Caudate nucleus (tissue), 63 donors: ENCODE measurements at places on chromosomes 12 and 14.
A peak's percentile ranks its signal among the peaks of the same experiment; 100 is the strongest.

- no peak for DNase-seq
Measured at GRCh38 chr14:106291626-106292025, 765.2 kb downstream of the TMEM121 start.

- no peak for DNase-seq
Measured at GRCh38 chr14:104999361-104999760, 13.8 kb downstream of the CLBA1 start.

DNA sequence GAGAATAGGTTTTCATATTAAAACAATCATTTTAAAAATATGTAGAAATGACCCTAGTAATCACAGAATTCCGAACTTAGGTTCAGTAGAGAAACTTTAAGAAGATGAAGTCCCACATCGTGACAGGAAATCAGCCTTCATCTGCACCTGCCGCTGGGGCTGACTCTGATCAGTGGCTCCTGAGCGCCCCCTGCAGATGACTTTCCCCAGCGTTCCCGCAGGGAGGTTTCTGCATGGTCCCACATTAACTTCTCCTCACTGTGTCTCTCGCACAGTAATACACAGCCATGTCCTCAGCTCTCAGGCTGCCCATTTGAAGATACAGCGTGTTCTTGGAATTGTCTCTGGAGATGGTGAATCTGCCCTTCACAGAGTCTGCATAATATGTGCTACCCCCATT lies 1131.1 kb downstream of the TMEM121 start:
- DNase-seq: no peak

- no peak for DNase-seq
Measured at GRCh38 chr12:52090291-52090690, 10.8 kb downstream of the SMIM41 start.

- DNase-seq: no peak
Measured at GRCh38 chr12:51013441-51013840, 12.7 kb downstream of the SLC11A2 start.

DNA sequence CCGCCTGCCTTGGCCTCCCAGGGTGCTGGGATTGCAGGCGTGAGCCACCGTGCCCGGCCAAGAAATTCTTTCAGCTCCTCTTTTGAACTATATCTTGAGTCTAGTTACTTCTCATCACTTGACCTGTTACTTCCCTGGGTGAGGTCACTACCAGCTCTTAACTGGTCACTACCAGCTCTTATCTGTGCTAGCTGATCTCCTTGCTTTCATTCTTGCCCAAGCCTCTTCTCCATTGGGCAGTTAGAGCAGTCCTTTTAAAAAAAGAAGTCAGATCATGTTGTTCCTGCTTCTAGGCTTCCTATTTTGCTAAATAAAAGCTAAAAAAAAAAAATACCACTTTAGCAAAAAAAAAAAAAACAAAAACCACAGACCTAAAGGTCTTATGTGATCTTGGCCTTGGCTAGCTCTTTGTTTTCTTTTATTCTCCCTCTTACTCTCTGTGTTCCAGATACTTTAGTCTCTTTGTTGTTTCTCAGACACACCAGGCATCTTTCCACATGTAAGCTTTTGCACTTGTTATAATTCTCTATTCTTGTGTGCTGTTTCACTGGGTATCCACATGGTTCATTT lies 63.5 kb downstream of the RAD51B start:
- no peak for DNase-seq

DNA sequence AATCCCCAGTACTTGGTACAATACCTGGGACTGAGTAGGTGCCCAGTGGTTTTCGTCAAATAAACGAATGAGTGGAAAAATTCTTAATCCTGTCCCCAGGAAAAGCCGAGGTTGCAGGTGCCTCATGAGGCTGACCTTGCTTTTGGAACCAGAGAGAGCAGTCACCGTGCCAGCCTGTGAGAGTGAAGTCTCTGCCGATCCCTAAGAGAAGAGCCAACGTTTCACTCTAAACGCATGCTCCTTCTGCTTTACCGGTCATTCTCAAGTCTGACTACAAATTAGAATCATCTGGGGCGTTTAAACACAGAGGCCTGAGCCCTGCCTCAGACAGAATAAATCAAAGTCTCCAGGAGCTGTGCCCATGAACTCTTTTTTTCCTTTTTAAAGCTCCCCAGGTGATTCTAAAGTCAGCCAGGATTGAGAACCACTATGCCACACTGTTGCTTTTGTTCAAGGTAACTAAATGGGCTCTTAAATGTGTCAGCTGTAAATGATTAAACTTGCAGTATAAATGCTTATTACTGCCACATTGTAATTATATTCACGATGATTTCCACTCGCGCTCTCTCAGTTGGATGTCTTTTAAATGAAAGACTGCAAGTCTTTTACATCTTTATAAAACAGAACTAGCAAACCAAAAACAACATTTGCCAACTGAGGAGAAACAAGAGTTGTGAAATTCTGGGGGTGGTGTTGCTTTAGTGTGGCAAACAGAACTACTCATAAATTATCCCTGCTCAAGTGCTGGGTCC lies 26.9 kb downstream of the TCP11L2 start:
- no peak for DNase-seq

- DNase-seq: no peak
Measured at GRCh38 chr14:104332634-104333270, 194.4 kb downstream of the KIF26A start.

GRCh38 chr12:124581307-124582107 lies 14.1 kb upstream of the NCOR2 start:
- no peak for DNase-seq

GRCh38 chr12:89427508-89428156 lies 75.3 kb upstream of the DUSP6 start:
- DNase-seq: no peak

- DNase-seq: no peak
Measured at GRCh38 chr12:31588976-31589375, 2.0 kb downstream of the DENND5B start.

- DNase-seq: peak; percentile 6
Measured at GRCh38 chr14:85533861-85534291, 3.9 kb downstream of the FLRT2 start.

GRCh38 chr12:49588721-49589516 lies 16.5 kb downstream of the FAM186B start:
- no peak for DNase-seq

- no peak for DNase-seq
Measured at GRCh38 chr12:41512497-41512896, 324.4 kb downstream of the PDZRN4 start.

GRCh38 chr14:103292426-103293374 lies 41.3 kb upstream of the EIF5 start:
- DNase-seq: peak; percentile 57

- DNase-seq: no peak
Measured at GRCh38 chr12:111807232-111807631, 34.8 kb upstream of the MAPKAPK5 start.

DNA sequence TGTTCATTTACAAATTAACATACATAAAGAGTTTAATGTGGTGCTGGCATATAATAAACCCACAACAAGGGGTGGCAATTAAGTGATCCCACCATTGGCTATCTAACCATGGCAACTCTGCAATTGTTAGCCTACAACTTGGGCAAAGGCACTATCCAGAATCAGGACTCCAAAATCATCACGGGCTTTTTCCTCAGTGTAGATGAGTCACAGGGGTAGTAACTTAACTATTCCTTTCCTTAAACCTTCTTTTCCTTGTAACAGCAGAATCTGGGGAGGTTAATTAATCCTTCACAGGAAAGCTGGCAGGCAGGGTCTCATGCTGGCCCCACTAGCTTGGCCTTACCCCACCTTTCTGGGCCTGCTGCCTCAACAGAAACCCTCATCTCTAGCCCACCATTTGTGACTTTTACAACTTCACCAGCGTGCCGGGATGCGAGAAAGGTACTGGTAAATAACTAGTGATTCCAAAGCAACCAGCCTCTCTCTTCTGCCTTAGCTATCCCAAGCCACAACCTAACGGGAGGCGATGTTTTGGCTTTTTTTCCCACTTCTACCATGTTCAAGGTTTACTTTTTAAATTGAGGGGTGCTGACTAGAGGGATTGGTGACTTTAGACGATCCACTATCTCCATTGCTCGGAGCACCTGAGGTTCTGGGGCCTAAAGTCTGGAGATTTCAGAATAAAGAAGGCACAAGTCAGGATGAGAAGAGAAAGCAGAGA lies 744 bp downstream of the ATP5MC2 start:
- no peak for DNase-seq

DNA sequence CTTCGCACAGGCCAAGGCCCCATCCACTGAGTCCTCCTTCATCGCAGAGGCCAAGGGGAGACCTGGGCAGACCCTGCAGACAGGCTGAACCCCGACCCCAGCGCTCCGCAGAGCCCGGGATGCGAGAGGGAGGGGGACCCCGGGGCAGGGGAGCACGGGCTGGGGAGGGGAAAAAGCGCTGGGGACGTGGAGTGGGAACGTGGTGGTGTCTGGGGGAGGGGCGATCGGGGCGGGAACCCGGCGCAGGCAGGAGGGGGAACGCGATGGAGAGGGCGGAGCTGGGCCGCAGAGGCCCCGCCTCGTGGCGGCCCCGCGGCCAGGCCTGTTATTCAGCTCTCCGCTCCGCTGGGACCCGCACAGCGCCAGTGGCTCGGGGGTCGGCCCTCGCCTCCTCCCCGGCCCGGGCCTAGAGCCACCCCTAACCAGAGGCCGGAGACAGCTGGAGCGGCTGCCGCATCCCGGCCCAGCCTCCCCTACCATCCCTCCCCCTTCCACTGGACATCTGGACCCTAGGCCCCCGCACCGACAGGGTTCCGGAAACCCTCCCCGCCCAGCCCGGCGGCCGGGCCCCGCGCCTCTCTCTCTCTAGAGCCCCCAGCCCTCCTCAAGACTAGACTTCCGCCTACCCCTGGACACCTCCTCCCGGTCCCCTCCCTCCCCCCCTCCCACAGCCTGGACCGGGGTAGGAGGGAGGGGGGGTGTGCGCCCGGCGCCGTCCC lies at the start of gene ARHGEF25:
Gene ARHGEF25, plus strand, starts transcription at position 328 of the 719 bp plus-strand sequence. CDS start 460 bp downstream, outside the sequence.
- peak; percentile 32 for DNase-seq

GRCh38 chr14:93528884-93529558 lies 98.3 kb downstream of the UNC79 start:
- DNase-seq: no peak

GRCh38 chr12:26338586-26339572 lies 143.5 kb downstream of the SSPN start:
- DNase-seq: peak; percentile 67

DNA sequence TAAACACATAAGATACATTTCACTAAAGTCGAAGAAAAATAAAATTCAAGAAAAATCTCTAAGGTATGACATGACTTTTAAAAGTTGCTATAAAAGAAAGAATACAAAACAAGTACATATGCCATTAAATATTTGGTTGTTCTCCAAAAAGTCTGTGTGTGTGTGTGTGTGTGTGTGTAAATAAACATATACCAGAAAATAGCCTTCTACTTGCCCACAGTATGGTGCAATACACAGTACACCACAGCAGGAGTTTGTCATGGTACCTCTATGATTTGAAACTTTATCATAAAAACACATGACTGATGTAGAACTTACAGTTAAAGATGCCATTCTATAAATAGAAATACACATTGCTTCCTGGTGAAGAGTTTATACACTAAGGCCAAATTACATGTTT lies 692.7 kb upstream of the MGAT4C start:
- DNase-seq: no peak

DNA sequence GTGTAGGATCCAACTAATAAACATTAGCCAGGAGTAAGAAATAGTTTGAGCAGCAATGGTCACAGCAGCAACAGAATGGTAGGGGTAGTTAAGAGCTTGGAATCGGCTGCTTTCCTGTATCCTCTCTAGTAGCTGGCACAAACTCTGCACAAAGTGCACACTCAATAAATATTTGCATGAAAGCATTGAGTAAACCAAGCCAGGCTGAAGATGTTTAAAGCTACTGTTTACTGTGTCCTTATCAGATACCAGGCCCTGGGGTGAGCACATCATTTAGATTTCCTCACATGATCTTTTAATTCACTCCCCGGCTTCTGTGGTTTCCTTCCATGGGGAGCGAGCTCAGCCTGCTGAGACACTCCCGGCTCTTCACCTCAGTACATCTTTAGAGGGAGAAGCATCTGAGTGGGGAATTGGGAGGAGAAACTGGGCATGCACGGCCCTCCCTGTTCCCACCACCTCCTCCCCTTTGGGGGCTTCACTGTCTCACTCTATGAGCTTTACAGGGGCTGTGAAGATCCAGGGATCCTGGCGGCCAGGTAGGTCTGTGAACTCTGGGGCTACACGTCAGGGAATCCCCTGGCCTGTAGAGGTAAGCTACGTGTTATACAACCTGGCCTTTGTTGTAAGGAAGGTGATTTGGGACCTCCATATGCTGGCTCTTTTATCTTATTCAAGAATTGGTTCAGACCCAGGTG lies 107.2 kb upstream of the VASH1 start:
- DNase-seq: no peak
